ENCODE measurements at places on chromosomes 12 and 14.

- DNase-seq: no peak
These were observed 28.5 kb downstream of the FAM222A start for GRCh38 chr12:109741970-109742703.

DNA sequence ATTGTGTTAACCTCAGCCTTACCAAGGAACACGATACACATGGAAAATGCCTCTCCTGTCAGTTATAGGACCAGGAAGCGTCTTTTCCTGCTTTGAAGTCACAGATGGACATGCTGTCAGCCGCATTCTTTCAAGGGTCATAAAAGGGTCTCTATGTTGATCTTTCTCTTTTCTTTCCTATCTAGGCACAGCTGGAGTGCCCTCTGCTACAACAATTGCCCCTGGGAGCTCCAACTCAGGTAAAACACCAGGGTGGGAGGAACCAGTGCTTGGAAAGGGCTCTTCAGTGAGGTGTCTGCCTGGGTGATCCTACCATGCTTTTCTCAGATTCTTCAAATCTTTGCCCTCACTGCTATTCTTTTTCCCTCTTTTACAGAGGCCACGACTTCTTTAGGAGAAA is 157.4 kb upstream of the CNTN1 start:
- no peak for DNase-seq

GRCh38 chr14:35159742-35160409 is 37.5 kb downstream of the PRORP start:
- DNase-seq: no peak

- DNase-seq: no peak
These were observed 119.9 kb upstream of the NCOR2 start for GRCh38 chr12:124687174-124687902.

DNA sequence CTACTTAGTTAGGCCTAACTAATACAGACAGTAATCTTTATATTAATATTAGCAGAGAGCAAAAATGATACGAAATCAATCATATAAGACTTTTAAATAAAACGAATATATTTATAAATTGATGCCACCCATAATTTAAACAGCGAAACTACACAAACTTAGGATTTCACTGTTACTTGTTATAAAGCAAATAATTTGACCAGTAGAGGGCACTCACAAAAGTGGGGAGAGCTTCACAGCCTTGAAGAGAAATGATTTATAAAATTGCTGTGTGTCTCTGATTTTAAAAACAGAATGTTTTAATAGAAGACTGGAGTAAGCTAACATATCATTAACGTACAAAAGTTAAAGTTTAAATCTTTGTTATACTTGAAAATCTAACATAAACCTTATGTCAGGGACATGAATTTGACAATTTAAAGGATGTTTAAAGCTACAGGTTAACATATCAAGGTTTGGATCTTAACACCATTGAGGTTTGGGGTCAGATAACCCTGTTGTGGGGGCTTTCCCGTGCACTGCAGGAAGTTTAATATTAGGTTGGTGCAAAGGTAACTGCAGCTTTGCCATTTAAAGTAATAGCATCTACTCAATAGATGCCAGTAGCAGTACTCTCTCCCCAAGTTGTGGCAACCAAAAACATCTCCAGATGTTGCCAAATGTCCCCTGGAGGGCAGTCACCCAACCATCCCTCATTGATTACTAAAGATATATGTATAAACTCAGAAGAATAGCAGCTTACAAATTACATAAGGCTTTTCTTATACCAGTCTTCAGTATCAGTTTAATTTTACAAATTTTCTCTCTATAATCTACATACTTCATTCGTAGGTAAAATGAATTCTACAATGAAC is 9.3 kb downstream of the KRAS start:
- no peak for DNase-seq

DNA sequence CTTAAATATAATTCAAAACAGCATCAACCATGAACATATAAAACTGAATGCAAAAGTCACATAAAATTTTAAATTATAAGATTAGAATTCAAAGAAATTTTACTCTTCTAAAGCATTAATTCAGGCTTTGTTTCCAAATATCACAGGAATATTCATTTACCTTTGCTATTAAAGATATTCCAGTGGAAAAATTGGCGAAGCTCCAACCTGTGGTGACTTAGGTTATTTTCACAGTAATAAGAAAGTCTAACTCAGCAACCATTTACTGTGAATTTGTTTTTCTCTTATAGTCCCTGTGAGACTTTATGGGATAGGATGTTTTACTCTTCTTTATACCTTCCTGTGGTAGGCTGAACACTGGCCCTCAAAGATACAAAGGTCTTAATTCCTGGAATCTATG is 3.2 kb downstream of the WDR89 start:
- DNase-seq: no peak

- no peak for DNase-seq
These were observed 21.7 kb upstream of the RFC5 start for GRCh38 chr12:117994551-117995438.

GRCh38 chr12:117872546-117873169 is 96.1 kb downstream of the KSR2 start:
- DNase-seq: no peak

DNA sequence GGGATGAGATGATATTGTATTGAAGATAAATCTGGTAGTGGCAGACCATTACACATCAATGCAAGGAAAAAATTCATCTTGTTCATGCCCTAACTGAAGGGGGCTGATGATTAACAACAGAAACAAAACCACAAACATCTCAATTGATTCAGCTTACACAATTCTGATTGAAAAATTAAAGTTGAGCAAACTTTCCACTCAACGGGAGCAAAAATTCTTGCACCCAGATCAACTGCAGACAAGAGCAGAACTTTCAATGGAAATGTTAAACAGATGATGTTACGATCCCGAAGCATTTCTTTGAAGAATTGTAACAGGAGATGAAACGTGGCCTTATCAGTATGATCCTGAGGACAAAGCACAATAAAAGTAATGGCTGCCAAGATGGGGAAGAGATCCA is 172.4 kb upstream of the SOX5 start:
- no peak for DNase-seq

DNA sequence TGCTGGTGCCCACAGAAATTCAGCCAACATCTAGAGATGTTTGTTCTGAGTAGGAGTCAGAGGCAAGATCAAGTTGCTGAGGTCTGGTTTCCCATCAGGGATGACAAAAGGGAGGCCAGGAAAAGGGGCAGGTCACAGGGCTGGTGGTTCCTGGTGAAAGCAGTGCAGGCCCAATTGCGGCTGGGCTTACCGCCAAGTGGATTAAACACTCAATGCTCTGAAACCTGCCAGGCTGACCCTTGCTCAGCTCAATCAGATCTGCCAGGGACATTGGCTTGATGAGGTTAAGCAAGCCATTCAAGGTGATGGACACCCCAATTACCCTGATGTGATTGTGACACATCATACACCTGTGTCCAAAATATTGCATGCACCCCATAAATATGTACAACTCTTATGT is 5.5 kb upstream of the OAS1 start:
- DNase-seq: no peak

All from activated CD4-positive, CD25-positive, alpha-beta regulatory T cell treated with anti-CD3 and anti-CD28 coated beads, Interleukin-2, amount 50 U/mL, for 72 hours (primary cell).